Stimulated activated CD4-positive, alpha-beta T cell treated with anti-CD3 and anti-CD28 coated beads, Interleukin-4, amount 100 ng/mL, for 4 hours (primary cell): ENCODE measurements at places on chromosomes 7 and 10.

DNA sequence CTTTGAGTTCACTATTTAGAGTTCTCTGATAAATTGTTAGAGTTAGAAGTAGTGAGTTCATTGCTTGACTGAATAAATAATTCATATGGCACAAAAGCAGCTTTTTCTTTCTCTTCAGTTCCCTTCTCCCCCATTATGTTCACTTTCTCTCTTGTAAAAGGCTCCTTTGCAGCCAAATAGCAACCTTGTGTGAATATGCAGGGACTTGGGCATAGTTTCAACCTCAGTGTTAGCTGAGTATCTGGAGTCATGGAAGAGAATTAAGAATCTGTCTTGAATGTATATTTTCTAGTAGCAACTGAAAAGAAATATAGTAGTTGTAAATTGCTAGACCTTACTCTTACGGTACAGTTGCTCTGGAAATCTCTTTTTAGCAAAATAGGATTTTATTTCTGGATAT, 31.9 kb downstream of the ZEB1 start:
- DNase-seq, result no peak

- DNase-seq, result no peak
Measured at GRCh38 chr7:14745076-14745475, 157.5 kb downstream of the DGKB start.

GRCh38 chr10:49518982-49519578, 19.8 kb downstream of the ERCC6 start:
- DNase-seq, result no peak

- no peak for DNase-seq
Measured at GRCh38 chr7:121322460-121322859, 6.3 kb upstream of the WNT16 start.

GRCh38 chr10:43235070-43235900, 31.6 kb downstream of the RASGEF1A start:
- DNase-seq, result no peak

- DNase-seq, result no peak
Measured at GRCh38 chr7:47394216-47394615, 187.7 kb downstream of the TNS3 start.

GRCh38 chr10:116891208-116891607, 41.9 kb downstream of the ENO4 start:
- DNase-seq, result no peak

DNA sequence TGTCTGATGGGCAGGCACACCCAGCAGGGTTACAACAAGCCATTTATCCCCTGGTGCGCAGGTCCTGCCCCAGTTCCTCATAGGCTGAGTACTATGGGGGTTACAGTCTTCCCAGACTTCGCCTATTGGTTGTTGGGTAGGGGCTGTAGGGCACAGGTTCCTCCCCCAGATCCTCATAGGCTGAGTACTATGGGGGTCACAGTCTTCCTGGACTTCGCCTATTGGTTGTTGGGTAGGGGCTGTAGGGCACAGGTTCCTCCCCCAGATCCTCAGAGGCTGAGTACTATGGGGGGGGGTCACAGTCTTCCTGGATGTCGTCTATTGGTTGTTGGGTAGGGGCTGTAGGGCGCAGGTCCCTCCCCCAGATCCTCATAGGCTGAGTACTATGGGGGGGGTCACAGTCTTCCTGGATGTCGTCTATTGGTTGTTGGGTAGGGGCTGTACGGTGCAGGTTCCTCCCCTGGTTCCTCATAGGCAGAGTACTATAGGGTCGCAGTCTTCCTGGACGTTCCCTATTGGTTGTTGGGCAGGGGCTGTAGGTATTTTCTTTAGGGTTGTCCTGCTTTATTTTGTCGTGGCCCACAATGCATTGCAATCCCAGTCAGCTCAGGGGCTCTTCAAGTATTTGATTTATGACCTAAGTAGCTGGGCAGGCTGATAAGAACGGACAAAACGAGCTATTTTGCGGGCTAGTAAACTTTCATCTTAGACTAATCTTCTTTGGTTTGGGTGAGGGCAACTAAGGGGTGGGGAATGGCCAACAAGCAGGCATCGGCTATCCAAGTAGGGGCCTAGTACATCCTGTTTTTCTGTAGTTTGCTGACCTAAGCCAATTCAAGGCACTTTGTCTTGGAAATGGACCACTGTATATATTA, 3.4 kb downstream of the LRRC27 start:
- DNase-seq, result no peak
